ENCODE measurements at places on chromosomes 1 and 21.
A peak's percentile ranks its signal among the peaks of the same experiment; 100 is the strongest.

- no peak for DNase-seq
Measured at GRCh38 chr1:236541710-236542109, 17.9 kb downstream of the LGALS8 start.

- DNase-seq, result no peak
Measured at GRCh38 chr21:41166884-41167283, 1.1 kb upstream of the BACE2 start.

DNA sequence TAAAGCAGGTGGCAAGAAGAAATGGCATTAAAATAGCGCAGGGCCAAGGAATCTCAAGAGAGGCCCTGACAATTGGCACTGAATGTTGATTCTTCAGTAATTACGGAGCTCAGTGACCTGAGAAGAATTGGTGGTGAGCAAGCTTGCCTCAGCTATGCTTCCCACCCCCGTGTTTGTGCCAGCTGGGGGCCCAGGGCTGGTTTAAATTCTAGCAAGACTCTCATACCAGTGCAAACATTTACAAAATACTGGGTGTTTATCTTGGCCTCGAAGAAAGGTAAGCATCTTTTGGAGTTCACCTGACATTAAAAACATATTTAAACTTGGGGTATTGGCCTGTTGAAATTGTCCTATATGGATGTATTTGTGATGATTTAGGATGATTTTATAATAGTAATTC lies 296.7 kb upstream of the USP25 start:
- DNase-seq, result no peak

DNA sequence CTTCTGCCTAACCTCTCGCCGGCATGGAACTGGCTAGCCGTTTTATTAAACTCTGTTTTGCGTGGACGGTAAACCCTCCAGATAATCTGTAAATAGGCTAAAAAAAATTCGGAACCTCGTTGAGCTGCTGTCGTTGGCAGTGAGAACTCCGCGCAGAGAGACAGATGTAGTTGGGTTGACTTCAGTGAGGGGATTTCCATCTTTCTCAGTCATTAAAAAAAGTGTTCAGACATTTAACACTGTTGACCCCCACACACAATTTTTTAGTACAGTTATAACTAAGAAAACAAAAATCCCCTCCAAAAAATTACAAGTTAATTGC lies 464 bp downstream of the PARK7 start:
- DNase-seq, result no peak

DNA sequence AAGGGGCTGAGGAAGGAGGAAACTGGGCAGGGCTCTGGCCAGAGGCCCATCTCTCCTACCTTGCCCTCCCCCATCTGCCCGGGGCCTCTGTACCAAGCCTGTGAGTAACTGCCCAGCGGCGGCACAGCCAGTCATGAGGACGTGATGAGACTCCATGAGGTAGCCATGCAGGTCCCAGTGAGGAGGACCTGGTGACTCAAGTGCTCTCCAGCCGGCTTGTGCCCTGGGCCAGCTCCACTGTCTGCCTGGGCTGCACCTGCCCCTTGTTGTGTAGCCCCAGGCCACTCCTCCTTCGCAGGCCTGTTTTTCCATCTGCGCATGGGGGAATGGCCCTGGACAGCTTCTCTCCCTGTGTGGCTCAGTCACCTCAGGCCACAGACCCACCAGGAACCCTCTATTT lies 42.0 kb upstream of the PADI1 start:
- DNase-seq, result no peak

- DNase-seq, result no peak
Measured at GRCh38 chr1:145740269-145740668, 21.0 kb downstream of the CD160 start.

DNA sequence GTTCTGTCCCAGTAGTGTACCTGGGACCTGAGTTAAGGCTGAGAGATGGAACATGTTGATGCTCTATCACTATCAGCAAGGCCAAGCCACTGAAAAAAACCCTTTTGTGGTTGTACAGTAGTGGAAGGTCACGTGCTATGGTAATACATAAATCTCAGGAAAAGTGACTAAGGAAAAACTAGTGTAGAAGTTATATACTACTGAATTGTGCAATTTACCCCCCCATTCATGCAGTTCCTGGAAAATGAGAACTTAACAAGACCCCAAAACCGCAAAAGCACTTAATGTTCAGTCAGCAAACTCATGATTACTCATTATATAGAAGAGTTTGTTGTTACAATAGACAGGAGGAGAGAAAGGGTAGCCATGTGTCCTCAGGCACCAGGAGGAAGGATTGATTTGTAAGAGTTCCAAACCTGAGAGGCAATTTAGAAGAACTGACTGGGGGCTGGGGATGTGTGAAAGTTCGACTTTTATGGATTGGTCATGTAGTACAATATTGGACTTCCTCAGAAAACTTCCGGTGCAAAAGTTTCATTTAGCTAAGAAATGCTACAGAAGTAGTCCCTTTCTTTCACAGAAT lies 91.6 kb downstream of the RGL1 start:
- DNase-seq, result no peak

DNA sequence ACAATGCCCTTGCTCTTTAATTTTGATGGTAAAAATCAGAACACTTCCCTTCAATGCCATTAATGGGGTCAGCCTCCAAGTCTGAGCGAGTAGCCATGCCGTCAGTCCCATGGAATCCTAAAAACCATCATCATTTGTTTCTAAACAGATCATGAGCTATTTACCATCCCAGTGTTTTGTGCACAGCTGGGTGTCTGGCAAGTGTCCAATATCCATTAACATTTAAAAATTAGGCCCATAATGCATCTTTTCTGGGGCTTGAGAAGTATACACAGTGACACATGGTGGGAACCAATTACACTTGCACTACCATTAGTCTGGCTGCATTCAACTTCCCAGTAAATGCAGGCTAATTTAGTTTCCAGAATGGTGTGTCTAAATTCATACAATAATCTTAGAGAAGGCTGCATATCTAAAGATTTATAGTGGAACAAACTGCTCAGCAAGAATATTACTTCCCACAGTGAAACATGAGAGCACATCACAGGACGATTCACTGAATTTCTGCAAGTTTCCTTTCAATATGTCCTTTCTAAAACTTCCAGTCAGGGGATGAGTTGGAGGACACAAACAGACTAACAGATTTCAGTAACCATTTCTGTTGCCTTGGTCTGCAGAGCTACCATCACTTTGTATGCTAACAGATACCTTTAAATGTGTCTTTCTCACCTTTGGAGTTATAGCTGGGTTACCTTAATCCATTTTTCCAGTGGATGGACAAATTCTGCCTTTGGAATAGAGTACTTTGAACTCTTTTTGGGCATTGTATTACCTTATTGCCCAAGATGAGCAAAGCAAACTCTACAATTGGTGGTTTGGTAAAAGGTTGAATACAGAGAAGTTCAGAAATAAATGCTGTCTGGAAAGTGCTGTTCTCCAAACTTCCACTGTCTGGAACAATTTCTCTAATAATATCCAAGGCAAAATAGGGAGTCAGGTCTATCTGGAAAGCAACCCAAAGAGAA lies 258.0 kb downstream of the PTBP2 start:
- DNase-seq, result no peak

GRCh38 chr1:59008599-59009347 lies 224.9 kb upstream of the JUN start:
- no peak for DNase-seq

GRCh38 chr1:98690576-98690975 lies 29.1 kb downstream of the SNX7 start:
- no peak for DNase-seq

- DNase-seq, result no peak
Measured at GRCh38 chr1:71448444-71448843, 367.6 kb upstream of the ZRANB2 start.

GRCh38 chr1:230232371-230232771 lies 165.3 kb downstream of the GALNT2 start:
- no peak for DNase-seq

DNA sequence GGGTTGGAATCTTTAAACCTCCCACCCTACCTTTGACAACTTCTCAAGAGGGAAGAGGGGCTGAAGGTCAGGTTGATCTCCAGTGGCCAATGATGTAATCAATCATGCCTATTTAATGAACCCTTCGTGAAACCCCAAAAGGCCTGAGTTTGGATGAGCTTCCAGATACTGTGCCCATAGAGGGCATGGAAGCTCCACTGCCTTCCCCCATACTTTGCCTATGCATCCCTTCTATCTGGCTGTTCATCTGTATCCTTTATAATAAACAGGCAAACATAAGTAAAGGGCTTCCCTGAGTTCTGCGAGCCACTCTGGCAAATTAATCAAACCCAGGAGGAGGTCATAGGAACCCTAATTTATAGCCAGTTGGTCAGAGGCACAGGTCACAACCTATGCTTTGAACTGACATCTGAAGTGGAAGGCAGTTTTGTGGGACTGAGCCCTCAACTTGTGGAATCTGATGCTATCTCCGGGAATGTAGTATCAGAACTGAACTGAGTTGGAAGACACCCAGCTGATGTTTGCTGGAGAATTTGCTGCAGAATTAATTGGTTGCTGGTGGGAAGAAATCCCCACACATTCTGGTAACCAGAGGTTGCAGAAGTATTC lies 24.8 kb downstream of the S100A10 start:
- no peak for DNase-seq

DNA sequence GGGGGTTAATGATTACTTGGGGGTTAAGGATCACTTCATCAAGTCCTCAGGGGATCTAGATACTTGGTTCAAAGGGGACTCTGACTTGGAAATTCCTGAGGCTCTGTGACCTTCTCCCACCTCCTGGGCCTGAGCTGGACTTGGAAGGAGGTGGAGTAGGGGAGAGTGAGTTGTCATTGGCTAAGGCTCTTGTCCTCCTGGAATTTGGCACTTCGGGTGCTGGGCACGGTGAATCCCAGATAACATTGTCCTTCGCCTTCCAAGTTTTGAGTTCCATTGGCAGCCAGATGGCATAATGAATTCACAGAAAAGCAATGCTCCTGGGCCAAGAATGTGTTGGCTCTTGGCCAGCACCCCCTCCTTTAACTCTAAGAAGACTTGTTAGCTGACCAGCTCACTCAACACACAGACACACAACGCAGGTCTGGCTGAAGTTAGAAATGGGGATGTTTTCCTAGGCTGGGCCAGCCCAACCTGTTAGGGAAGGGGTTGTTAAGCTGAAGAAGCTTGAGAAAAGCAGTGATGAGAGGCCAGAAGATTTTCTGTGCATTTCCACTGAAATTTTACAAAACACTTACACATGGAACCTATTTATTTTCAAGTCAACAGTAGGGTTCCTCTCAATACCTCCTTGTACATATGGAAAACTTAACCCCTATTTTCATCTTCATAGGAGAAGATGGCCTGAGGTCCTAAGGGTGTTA lies 29.7 kb downstream of the SLC26A9 start:
- peak; percentile 24 for DNase-seq

DNA sequence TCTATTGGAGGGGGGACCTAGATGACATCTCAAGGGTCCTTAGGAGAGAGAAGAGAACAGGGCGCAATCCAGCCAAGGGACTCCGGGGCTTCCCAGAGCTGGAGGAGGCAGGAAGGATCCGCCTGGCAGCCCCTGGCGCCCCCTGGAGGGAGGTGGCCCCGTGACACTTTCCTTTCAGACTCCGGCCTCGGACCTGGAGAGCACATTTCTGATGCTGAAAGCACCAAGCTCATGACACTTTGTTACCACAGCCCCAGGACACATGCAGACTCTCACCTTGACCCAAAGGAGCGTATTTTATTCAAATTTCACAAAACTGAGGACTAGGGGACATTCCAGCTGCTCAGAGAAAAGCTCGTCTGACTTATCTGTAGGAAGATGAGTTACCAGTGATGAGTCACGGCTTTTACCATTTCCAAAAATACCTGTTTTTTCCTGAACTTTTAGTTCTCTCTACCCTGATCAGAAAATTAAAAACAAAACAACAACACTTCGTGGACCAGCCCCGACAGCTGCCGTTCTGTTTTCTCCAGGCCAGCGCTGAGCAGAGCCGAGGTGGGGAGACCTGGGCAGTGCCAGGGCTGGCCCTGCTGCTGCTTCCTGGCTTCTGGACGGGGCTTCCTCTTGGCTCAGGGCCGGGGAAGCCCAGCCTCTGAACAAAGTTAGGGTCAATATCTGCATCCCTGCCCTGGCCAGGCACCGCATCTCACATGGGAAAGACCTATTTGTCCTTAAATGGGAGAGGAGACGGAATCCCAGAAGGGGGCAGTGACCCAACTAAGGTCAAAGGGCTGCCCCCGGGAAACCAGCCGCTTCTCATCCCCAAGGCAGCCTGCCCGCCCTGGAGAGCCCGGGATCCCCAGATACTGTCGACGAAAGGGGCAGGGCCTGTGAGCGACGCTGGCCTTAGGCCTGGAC lies 21.6 kb upstream of the POFUT2 start:
- DNase-seq, result peak; percentile 74

DNA sequence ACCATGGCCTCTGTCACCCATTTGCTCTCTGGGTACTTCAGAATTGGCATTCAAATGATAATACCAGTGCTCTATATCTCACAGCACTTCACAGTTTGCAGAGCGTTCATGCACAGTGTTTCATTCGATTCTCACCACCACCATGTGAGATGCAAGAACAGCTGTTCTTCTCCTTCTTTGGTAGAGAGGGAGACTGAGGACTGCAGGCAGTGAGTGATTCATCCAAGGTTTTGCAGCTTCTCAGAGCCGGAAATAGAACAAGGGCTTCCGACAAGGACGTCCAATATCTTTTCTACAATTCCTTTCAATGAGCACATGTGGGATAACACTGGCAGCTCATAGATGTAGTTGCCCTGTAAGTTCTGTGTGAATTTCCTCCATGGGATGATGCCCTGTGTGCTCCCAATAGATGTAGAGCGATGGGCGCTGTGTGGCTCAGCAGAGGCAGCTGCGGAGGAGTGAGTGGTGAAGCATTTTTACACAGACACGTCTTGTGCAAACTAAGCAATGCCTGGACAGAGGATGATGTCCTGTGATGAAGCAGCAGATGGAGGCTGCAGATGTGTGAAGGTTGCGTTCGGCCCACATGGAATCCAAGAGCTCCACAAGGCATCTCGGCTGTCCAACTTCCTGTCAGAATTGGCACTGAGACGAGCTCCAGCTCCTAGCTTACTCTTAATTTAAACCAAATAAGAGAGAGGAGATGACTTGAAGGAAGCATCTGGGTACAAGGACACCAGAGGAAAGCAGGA lies 24.9 kb downstream of the MT1HL1 start:
- DNase-seq, result no peak

GRCh38 chr1:184771190-184771691 lies 16.6 kb upstream of the EDEM3 start:
- DNase-seq, result no peak

GRCh38 chr1:24119859-24120756 lies 8.2 kb upstream of the MYOM3 start:
- DNase-seq, result no peak

DNA sequence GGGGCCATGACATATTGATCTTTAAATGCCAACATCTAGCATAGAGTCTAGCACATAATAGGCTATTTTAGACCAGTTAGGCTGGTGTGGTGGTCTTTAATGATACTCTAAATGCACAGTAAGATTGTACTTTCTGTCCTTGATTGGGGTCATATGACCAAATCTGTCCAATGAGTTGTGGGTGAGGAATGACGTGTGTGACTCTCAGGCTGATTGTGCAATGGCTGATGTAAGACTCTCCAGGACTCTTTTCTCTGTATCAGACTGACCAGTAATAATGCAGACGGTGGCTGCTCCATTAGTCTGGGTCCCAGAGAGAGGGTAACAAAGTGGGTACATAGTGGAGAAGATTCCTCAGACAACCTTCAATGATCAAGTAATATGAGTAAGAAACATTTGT lies 541.6 kb upstream of the CAMK1G start:
- no peak for DNase-seq

- DNase-seq, result no peak
Measured at GRCh38 chr1:186535388-186536133, 74.6 kb upstream of the PDC start.

GRCh38 chr1:9696793-9697192 lies 45.3 kb downstream of the PIK3CD start:
- DNase-seq, result no peak

All from RPMI8226 (cell line).